SK-N-SH treated with all-trans-retinoic acid at 6 μM for 48 hours (cell line): ENCODE measurements at places on chromosomes 7 and 10.

GRCh38 chr10:94279835-94280709, 82.7 kb downstream of the NOC3L start:
- ATAC-seq, result peak; percentile 92

- peak; percentile 40 for ATAC-seq
These were observed 440 bp upstream of the MINDY3 start for GRCh38 chr10:15860692-15861201.

- no peak for ATAC-seq
These were observed 682 bp downstream of the HGF start for GRCh38 chr7:81768951-81769778.

DNA sequence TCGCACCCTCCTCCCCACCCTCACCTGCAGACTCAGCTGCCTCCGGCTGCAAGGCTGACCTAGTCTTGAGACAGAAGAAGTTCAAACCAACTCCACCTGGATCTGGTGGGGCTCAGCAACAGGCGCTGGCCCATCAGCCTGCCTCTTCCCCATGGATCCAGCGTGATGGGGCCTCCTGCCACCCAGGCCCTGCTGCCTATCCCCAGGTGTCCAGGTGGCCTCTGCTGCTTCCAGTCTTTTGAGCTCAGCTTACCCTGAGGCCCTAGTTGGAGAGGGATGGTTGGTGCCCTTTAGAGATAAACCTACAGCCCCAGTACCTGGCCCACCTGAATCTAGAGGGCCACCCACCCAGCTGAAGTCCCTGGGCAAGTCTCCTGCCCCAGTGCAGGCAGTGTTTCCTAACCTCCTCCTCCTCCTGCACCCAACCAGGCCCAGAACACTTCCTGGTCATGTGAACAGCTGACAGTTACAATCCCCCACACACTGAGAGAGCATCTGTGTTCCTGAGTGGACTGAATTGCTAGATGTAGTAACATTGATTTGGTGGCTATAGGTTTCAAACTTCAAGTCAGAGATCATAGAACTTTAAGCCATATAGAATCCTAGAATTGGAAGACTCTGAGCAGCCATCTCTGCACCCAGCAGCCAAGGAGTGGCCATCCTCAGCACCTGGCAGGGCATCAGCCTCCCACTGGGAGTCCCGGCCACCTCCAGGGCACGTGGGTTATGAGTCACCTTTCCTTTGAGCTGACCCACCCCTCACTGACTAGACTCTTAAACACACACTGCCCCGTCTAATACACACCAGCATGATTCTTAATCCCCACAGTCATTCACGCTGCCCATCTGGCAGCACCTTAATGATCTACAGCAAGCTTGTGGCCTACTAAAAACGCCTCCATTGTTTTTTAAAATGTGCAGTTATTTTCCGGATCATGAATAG, 51.9 kb downstream of the ALOX5 start:
- ATAC-seq, result no peak; the same call in 2 of the 3 replicates

- ATAC-seq, result no peak
These were observed 766.9 kb downstream of the DNAJB9 start for GRCh38 chr7:109336531-109336930.

DNA sequence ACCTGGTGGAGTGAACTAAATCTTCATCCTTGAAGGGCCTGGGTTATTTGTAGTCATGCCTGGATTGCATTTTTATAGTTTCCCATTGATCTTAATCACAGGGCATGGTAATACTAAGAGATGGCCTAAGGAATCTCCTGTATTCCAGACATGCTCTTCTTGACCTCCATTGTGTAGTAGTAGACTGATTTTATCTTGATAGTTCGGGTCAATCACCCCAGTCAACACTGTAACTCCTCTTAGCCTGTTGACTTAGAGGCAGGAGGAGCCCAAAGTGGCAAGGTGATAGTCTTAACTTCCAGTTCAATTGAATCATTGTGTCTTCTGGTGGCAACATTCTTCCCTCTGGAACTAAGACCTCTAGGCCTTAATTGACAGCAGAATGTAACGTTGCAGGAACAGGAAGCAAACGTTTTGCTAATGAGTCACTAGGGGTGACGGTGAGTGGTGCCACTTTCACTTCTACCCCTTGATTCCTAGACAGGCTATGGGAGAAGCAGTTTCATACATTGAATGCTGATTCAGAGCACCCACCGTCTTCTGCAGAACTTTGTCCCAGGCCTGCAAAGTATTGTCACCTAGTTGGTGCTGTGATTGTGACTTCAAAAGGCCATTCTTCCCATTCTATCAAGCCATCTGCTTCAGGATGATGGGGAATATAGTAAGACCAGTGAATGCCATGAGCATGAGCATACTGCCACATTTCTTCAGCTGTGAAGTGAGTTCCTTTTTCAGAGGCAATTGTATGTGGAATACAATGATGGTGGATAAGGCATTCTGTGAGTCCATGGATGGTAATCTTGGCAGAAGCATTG, 24.0 kb upstream of the PAPSS2 start:
- peak; percentile 86 for ATAC-seq

GRCh38 chr10:84310470-84310869, 17.9 kb upstream of the CCSER2 start:
- ATAC-seq, result 0 out of 3 replicates have a peak, but pooled peaks have one; percentile 21

DNA sequence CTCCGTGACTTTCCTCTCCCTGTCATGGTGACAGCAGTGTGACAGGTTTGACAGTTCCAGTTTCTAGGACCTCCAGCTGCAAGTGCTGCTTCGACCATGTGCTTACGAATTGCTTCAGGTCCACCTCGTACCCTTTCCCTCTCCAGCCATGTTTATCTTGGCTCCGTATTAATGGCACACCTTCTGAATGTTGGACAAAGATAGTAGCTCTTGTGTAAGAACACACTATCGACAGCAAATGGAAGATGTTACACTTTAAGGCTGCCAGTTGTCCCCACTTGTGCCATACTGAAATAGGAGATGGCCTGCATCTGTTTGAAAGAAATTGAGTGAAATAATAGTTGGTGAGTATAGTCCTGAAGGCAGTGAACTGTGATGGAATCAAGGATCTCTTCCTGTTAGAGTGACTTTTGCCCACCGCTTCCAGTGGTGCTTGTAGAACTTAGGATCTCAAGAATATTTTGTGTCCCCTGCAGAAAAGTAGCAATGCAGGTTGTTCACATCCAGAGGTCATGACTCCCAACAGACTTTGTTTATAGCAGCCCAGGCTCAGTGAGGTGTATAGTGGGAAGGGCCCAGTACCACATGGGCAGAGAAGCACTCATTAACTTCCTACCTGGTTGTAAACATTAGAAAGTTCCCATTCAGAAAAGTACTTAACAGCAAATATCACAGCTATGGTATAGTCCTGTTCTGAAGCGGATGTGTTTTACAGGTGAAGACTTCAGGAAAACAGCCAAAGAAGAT, 629.7 kb upstream of the GALNT17 start:
- no peak for ATAC-seq

GRCh38 chr7:156475179-156475578, 165.4 kb upstream of the RNF32 start:
- no peak; the same call in 2 of the 3 replicates for ATAC-seq

- ATAC-seq, result peak; percentile 43; the same call in 2 of the 3 replicates
These were observed 55.2 kb upstream of the DKK1 start for GRCh38 chr10:52258799-52259425.

DNA sequence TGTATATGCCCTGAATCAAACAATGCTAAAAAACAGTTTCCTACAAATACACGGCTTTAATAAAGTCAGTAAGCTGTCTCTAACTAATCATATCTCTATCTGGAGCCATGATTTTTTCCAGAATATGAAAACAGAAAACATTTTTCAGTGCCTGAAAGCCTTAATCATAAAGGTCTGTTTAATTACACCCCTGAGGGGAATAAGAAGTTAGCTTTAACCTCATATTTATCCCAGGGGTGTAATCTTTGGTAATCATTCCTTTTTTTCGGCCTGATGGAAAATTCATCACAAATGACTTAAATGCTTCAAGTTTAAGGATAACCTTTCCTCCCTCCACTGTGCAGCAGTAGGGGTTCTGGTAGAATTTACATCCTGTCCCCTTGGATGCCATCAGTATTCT, 124.2 kb downstream of the ATE1 start:
- no peak for ATAC-seq

GRCh38 chr10:91635401-91636400, 2.8 kb upstream of the PPP1R3C start:
- ATAC-seq, result peak; percentile 52
